ENCODE measurements at places on chromosomes 1 and 21.

DNA sequence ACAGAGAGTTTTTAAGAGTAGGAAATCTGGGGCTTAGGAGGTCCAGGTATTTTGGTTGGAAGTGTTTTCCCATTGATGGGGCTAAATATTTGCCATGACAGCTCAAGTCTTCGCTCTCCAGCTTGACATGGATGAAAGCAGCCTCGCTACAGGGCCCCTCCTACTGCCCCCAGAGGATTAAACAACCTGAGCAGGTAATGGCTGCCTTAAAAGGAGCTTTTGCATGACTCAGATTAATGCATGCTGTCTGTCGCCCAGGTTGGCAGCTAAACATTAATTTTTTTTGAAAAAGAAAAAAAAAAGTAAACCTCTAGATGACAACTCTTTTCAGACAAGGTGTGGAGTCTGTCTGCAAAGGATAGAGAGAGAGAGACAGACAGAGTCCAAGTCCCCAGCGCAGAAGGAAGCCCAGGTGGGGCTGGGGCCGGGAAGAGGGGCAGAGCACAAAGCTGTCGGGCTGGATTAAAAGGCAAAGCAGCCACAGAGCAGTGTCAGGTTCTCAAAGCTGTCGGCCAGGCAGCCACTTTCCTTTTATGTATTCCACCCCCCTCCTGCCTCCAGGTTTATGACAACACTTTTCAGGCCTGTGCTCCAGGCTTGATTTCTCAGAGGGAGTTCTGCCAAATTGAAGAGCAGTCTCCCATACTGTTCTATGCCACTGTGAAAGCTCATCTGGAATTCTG lies 127.9 kb downstream of the CLIC6 start:
- DNase-seq: no peak

GRCh38 chr1:102886638-102887037 lies 221.7 kb downstream of the COL11A1 start:
- no peak for DNase-seq

GRCh38 chr1:154729031-154729442 lies 121.1 kb upstream of the ADAR start:
- DNase-seq: no peak

- peak; percentile 17 for DNase-seq
Observed at GRCh38 chr1:180343921-180344769, 114.1 kb downstream of the LHX4 start.

- DNase-seq: no peak
Observed at GRCh38 chr1:98330224-98330623, 331.3 kb upstream of the SNX7 start.

DNA sequence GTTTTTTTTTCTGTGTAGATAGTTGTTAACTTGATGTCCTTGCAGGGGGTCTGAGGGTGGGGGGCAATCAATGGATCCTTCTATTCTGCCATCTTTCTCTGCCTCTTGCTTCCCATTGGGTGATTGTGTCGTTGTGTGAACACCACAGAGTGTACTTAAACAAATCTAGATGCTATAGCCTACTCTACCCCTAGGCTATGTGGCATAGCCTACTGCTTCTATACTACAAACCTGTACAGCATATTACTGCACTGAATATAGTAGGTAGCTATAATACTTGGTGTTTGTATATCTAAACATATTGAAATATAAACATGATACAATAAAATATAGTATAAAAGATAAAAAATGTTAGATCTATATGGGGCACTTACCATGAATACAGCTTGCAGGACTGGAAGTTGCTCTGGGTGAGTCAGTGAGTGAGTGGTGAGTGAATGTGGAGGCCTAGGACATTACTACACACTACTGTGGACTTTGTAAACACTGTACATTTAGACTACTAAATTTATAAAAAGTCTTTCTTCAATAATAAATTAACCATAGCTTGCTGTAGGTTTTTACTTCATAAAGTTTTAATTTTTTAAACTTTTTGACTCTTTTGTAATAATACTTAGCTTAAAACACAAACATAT lies 105.4 kb downstream of the CENPF start:
- no peak for DNase-seq

GRCh38 chr1:211734359-211734758 lies 58.9 kb upstream of the NEK2 start:
- no peak for DNase-seq

- DNase-seq: no peak
Observed at GRCh38 chr1:42163114-42163513, 1.4 kb downstream of the GUCA2A start.

- DNase-seq: no peak
Observed at GRCh38 chr1:15718199-15718601, 17.9 kb upstream of the SLC25A34 start.

- no peak for DNase-seq
Observed at GRCh38 chr1:84704872-84705417, 14.7 kb upstream of the SSX2IP start.

GRCh38 chr1:94118013-94118412 lies 2.9 kb downstream of the ABCA4 start:
- DNase-seq: no peak

DNA sequence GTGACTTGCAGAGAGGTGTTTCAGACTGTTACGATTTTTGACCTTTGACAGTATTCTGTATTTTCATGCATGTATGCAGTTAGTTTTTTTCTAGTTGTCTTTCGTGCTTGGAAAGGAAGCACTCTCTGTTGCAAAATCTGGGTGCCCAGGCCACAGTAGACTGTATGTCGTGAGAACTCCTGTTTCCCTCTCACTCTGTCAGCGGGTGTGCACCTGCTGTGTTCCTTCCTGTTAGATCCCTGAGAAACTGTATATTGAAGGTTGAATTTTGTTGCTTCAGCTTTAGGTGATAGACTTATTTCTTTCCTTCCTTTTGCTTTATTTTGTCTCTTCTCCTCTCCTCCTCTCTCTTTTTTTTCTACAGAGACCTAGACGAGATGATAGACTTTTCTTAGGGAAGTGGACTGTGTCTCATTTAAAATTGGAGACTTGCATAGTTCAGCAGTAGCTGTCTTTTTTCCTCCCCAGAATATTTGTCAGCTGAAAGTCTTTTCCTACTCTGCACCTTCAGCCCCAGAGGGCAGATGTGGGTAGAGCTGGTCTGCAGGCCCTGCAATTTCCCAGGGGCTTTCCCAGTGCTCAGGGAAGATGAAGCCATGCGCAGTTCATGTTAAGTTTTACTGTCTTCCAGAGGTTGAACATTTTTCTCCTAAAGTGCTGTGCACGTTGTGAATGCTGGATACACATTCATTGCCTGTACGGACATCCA lies 1.4 kb downstream of the TRAPPC10 start:
- DNase-seq: no peak

- DNase-seq: no peak
Observed at GRCh38 chr1:170310014-170310405, 164.3 kb downstream of the NTMT2 start.

DNA sequence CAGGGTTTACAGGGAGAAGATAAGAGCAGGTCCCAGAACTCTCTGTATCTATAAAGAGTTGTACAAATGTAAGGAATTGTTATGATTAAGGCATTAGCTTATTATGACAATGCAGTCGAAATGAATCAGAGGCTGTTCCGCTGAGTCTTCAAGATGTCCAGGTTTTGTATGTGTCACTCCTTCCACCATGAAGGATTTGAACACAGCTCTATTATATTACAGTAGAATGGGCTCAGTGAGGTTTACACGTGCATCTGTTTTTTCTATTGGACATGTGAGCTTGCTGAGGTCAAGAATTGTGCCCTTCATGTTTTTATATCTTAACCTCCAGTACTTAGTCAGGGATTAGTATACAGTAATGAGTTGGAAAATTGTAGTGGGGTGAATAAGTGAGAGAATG lies 86.3 kb downstream of the MPZL1 start:
- DNase-seq: no peak

GRCh38 chr21:42495765-42496119 lies 282 bp downstream of the RSPH1 start:
- DNase-seq: no peak

DNA sequence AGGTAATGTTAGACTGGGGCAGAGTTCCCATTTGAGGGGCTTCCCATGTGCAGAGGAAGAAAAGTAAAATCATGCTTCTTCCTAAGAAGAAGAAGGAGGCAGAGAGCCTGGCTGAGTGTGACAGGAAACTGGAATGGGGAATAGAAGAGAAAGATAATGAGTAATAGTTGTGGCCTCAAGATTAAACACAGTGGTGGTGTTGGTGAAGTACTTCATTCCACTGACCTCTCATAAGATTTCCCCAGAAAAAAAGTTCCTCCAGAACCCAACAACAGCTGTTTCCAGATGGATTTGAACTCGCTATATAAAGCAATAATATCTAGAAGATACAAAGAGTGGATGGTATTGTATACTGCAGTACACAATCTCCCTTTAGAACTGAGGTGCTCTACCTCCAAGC lies 13.0 kb downstream of the RGS1 start:
- DNase-seq: no peak

DNA sequence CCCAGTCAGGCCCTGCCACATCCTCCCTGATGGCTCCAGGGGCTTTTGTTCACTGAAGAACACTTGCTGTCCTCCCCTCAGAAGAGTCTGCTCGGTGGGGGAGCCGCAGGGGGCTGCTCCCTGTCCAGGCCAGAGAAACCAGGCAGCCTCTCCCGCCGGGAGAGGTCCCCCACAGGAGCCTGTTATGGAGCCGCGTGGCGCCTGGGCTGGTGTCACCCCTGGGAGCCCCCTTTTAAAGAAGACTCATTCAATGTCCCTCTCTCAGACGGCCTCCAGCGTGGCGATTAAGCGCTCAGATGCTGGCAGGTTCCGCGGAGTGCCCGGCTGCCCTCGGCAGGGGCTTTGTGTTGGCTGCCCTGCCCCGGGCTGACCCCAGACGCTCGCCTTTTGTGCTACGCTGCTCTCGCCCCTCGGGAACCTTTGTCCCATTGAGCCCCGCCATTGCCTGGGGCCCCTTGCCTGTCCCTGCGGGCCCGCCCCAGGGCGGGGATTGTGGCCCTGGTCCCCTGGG lies 43.1 kb downstream of the SKI start:
- DNase-seq: no peak

GRCh38 chr1:5847013-5847659 lies 145.1 kb downstream of the NPHP4 start:
- DNase-seq: no peak

- DNase-seq: no peak
Observed at GRCh38 chr21:15850645-15851044, 120.9 kb downstream of the USP25 start.

DNA sequence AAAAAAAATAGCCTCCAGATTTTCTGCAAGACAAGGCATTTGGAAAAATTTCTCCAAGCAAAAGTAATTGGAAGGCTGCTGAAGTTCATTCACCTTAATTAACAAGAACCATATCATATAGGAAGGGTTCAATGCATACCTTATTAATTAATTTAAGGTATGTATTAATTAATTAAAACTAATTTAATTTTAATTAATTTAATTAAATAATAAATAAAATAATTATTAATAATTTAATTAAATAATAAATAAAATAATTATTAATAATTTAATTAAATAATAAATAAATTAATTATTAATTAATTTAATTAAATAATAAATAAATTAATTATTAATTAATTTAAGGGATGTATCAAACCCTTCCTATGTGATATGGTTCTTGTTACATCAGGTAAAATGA lies 7.9 kb downstream of the OR2L13 start:
- DNase-seq: no peak

DNA sequence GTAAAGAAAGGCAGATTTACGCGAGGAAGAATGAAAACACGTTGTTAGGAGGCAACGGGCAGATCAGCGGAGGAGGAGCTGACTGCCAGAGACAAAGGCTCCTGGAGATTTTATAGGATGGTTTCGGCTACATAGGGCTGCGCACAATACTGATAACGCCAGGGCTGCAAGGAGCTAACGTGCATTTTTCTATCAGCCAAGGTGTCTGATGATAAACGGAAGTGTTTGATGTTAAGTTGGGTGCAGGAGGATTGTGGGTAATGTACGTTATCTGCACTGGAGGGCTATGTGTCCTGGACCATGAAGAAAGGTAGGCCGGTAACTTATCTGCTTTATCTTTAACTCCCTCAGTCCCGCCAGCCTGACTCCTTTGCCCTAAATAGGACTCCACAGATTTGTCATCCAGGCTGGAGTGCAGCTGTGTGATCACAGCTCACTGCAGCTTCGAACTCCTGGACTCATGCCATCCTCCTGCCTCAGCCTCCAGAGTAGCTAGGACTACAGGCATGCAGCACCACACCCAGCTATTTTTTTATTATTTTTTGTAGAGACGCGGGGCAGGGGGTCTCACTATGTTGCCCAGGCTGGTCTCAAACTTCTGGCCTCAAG lies 29.6 kb downstream of the SETD4 start:
- DNase-seq: peak; percentile 7

- DNase-seq: peak; percentile 36
Observed at GRCh38 chr1:53693773-53694717, 44.9 kb downstream of the GLIS1 start.

GRCh38 chr1:160256396-160257046 lies 5.8 kb downstream of the DCAF8 start:
- DNase-seq: no peak

- no peak for DNase-seq
Observed at GRCh38 chr1:45840704-45841103, 37.3 kb downstream of the MAST2 start.

GRCh38 chr1:93668121-93668520 lies 13.5 kb downstream of the BCAR3 start:
- DNase-seq: no peak

DNA sequence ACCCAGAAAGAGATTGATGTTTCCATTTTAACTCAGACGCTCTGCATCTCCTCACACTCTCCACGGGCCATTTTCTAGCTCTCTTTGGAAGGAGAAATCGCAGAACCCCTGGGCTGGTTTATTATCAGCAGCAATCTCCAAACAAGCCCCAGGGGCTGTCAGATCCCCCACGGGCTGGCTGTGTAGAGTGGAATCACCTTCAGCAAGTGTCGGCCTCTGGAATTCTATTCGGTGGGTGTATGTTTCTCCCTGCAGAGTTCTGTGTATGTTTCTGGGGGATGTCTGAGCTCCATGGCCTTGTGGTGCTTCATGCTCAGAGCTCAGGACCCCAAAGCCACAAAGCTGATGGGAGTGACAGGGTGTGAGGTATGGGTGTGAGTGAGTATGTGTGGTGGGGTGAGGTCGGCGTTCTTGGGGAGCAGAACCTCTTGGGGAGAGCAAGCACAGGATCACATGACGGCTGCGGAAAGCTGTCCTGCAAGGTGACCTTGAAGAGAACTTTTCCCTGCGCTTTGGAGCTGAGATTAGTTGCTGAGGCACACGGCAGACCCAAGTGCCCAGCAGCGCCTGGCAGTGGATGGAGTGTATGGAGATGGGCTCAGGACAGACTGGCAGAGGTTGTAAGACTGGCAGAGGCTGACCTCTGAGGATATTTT lies 489 bp downstream of the ACOT11 start:
- no peak for DNase-seq

DNA sequence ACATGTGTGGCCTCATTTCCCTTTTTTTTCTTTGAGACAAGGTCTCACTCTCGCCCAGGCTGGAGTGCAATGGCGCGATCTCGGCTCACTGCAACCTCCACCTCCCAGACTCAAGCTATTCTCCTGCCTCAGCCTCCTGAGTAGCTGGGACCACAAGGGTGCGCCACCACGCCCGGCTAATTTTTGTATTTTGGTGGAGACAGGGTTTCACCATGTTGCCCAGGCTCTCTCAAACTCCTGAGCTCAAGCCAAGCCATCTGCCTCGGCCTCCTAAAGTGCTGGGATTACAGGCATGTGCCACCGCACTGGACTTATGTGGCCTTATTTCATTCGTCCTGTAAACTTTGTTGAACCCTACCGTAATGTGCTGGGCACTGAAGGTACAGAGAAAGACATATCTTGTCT lies 569 bp upstream of the WARS2 start:
- DNase-seq: no peak

- DNase-seq: no peak
Observed at GRCh38 chr1:205944525-205944924, 1.3 kb upstream of the SLC26A9 start.

GRCh38 chr1:177142791-177143271 lies 21.7 kb downstream of the ASTN1 start:
- DNase-seq: no peak

- DNase-seq: no peak
Observed at GRCh38 chr1:177448036-177448615, 277.4 kb downstream of the BRINP2 start.

Data from HFF-Myc (cell line).